ENCODE measurements at places on chromosomes 11 and 22. TPM values are rescaled to one million over a fixed set of nuclear protein-coding genes. Genes with fewer than 3 reads are reported as not detected.
A peak's percentile ranks its signal among the peaks of the same experiment; 100 is the strongest.

DNA sequence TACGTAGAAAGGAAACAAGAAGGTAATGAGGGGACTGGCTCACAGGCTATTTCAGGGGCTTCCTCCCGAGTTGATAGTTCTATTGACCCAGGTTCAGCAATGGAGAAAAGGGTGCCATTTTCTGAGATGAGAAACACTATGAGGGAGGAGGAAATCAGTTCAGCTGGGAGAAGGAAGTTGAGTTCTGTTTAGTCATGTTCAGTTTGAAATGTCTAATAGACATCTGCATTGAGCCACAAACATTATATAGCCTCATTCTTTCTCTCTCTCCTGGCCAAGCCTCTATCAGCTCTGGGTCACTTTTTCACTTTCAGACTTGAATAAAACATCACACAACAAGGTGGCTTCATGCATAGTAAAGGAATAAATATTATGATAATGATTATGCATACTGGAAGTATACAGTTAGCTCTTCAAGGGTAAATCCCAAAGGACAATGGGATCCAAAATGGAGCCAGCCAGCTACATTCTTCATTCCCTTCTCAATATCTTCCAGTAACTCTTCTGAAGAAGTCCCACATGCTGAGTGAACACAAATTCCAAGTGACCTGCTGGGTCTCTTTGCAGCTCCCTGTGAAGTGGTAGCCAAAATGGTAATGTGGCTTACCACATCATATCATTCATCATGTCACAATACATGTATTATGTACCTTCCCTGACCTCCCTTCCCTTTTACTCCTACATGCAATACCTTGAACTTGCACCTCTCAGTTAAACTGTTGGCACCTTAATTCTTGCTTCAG is 80.9 kb upstream of the CD44 start:
- no peaks in the 10 kb centered on the region for H3K4me1 ChIP-seq
- no peaks in the 10 kb centered on the region for H3K36me3 ChIP-seq
- DNase-seq: no peak
- no peaks in the 10 kb centered on the region for H3K27me3 ChIP-seq

- no peak overlapping the region for H3K4me3 ChIP-seq
- H3K4me1 ChIP-seq: peaks cover 6% of the 10 kb centered on the region
- H3K36me3 ChIP-seq: no peaks in the 10 kb centered on the region
- H3K27ac ChIP-seq: no peak overlapping the region
- peaks cover 27% of the 10 kb centered on the region for H3K27me3 ChIP-seq
These were observed 1.2 kb downstream of the GAL3ST3 start for GRCh38 chr11:66047541-66048365.

GRCh38 chr11:107385361-107385981 is 72.2 kb downstream of the CWF19L2 start:
- H3K36me3 ChIP-seq: no peaks in the 10 kb centered on the region
- no peak overlapping the region for H3K27ac ChIP-seq
- H3K4me1 ChIP-seq: no peaks in the 10 kb centered on the region
- peak; percentile 29 for DNase-seq

- no peak overlapping the region for H3K27ac ChIP-seq
- peaks cover 28% of the 10 kb centered on the region for H3K27me3 ChIP-seq
- H3K36me3 ChIP-seq: no peaks in the 10 kb centered on the region
These were observed 53.4 kb upstream of the WNT7B start for GRCh38 chr22:46030231-46030880.

DNA sequence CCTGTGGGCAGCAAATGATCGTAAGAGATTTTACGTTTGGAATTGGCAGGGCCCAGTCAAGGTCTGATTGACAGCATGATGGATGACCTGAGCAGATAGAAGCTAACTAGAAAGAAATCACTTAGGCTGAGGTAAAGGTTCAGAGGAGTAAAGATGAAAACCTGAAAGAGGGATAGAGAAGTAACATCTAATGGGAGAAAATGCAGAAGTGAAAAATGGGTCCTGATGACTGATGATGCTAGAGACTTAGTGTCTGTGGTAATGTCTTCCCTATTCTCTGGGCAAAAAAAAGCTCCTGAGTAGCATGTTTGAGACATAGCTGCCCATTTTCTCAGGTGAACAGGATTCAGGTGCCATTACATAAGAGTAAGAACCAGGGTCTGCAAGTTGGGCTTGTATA is 628.8 kb upstream of the ANO5 start:
- no peak overlapping the region for H3K27ac ChIP-seq
- H3K4me3 ChIP-seq: no peak overlapping the region
- DNase-seq: no peak
- H3K27me3 ChIP-seq: no peaks in the 10 kb centered on the region

GRCh38 chr22:37337204-37337943 is 55.1 kb downstream of the CYTH4 start:
- H3K27me3 ChIP-seq: peaks cover 26% of the 10 kb centered on the region
- no peak overlapping the region for H3K4me3 ChIP-seq
- H3K36me3 ChIP-seq: no peaks in the 10 kb centered on the region
- H3K4me1 ChIP-seq: peaks cover 18% of the 10 kb centered on the region
- DNase-seq: peak; percentile 55

GRCh38 chr11:41779401-41779960 is 320.0 kb upstream of the LRRC4C start:
- H3K36me3 ChIP-seq: no peaks in the 10 kb centered on the region
- H3K4me1 ChIP-seq: no peaks in the 10 kb centered on the region

FOLR1 gene
- 0.29 TPM for polyA plus RNA-seq

OR5B21 gene
- polyA plus RNA-seq: not detected

USH1C gene
- polyA plus RNA-seq: not detected

GGTLC2 gene
- polyA plus RNA-seq: 0.09 TPM

GUCY1A2 gene
- 0.03 TPM for polyA plus RNA-seq

NUDT22 gene
- polyA plus RNA-seq: 44.6 TPM

PLAAT2 gene
- not detected for polyA plus RNA-seq

PKDREJ gene
- not detected for polyA plus RNA-seq

GRCh38 chr11:126703662-126704061 is 296.9 kb downstream of the KIRREL3 start:
- H3K27me3 ChIP-seq: no peaks in the 10 kb centered on the region
- H3K27ac ChIP-seq: no peak overlapping the region
- DNase-seq: no peak

CLDN5 gene
- polyA plus RNA-seq: 0.21 TPM

DNA sequence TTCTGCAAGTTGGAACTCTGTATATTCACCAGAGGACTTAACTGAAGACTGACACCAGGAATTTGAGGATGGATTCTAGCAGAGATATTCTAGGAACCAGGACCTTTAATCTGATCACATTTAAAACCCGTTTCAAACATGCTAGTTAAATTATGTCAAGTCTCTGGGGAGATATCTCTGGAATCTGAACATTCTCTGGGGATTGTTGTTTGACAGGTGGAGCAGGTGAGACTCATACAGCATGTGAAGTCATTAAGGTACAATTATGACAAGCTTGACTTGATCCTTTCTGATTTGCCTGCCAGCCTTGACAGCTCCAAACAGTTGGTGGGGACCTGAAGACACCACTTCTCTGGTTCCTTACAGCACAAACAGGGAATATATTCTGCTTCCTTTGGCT is 100.3 kb downstream of the FAT3 start:
- no peaks in the 10 kb centered on the region for H3K4me1 ChIP-seq
- no peak overlapping the region for H3K4me3 ChIP-seq
- H3K27ac ChIP-seq: no peak overlapping the region
- H3K27me3 ChIP-seq: no peaks in the 10 kb centered on the region

GRCh38 chr11:3849297-3849874 is 6.1 kb upstream of the STIM1 start:
- no peak overlapping the region for H3K27ac ChIP-seq
- peaks cover 2% of the 10 kb centered on the region for H3K4me1 ChIP-seq
- H3K27me3 ChIP-seq: no peaks in the 10 kb centered on the region
- no peak overlapping the region for H3K4me3 ChIP-seq

DNA sequence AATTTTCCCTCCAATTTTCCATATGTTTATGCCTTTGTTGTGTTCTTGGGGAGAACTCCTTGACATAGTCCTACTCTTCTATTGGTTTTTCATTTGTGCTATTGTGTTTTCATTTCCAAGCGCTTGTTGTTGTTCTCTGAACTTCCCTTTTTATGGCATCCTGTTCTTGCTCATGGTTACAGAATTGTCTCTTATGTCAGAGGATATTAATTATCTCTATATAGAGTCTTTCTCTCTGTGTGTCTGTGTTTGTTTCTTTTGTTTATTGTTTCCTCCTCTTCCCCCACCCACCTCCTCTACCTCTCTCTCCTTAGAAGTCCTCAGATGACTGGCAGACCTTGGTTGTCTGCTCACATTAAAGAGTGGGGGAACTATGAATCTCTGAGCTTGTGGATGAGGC is 69.9 kb downstream of the HORMAD2 start:
- H3K36me3 ChIP-seq: no peaks in the 10 kb centered on the region
- H3K27me3 ChIP-seq: no peaks in the 10 kb centered on the region
- H3K27ac ChIP-seq: no peak overlapping the region
- H3K4me3 ChIP-seq: no peak overlapping the region

GRCh38 chr22:37449331-37450001 is 22.2 kb upstream of the ELFN2 start:
- H3K4me3 ChIP-seq: no peak overlapping the region
- H3K27me3 ChIP-seq: no peaks in the 10 kb centered on the region
- H3K4me1 ChIP-seq: 0 out of 2 replicates have a peak, but pooled peaks cover 3% of the 10 kb centered on the region
- DNase-seq: no peak
- H3K36me3 ChIP-seq: no peaks in the 10 kb centered on the region
- H3K27ac ChIP-seq: no peak overlapping the region

DNA sequence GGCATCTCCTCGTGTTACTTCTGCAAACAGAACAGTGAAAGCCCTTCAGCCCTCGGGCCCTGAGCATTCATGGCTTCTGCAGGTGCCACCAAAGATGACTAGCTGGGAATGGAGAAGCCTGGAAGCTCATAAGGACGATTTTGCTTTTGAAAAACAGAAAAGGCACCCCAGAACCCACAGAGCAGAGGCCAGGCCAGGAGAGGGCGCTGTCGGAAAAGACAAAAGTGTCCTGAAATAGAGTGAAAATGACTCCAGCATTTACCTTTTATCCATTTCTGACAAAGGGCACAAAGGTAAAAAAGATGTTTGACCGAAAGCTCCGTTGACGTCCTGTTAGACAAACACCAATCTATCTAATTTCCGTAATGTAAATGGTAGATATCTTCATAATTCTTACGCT is 37.6 kb downstream of the ZNF195 start:
- H3K27ac ChIP-seq: no peak overlapping the region
- DNase-seq: no peak
- no peaks in the 10 kb centered on the region for H3K36me3 ChIP-seq
- H3K4me3 ChIP-seq: no peak overlapping the region
- peaks cover 5% of the 10 kb centered on the region for H3K4me1 ChIP-seq

GRCh38 chr11:57180081-57180561 is 1.6 kb upstream of the LRRC55 start:
- no peak for DNase-seq
- H3K4me3 ChIP-seq: no peak overlapping the region
- H3K27ac ChIP-seq: no peak overlapping the region

LINC01488 gene
- polyA plus RNA-seq: not detected

GRCh38 chr11:1745701-1746320 is 4.6 kb downstream of the IFITM10 start:
- peaks cover 8% of the 10 kb centered on the region for H3K4me1 ChIP-seq
- no peaks in the 10 kb centered on the region for H3K36me3 ChIP-seq
- H3K4me3 ChIP-seq: no peak overlapping the region
- no peak overlapping the region for H3K27ac ChIP-seq
- peaks cover 24% of the 10 kb centered on the region for H3K27me3 ChIP-seq

GRCh38 chr11:80529726-80530125 is 1088.9 kb upstream of the TENM4 start:
- H3K27ac ChIP-seq: no peak overlapping the region
- no peaks in the 10 kb centered on the region for H3K4me1 ChIP-seq

TMEM86A gene
- 0.31 TPM for polyA plus RNA-seq

DNA sequence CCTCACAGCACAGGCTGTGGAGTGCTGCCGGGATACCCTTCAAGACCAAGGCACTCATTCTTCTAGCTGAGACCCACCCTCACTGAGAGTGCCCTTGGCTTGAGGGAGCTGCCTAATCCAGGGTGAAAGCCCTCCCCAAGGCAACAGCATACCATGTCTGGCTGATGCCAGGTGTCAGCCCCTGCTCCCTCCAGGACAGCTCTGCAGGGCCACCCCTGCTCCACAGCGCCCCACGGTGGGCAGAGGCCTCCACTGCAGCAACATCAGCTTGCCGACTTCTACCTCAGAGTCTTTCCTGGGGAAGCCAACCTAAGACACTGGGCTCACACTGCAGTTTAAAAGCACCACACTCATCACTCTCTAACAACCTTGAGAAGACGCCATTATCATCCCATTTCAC is 29.0 kb downstream of the TTLL1 start:
- no peak for DNase-seq
- H3K4me3 ChIP-seq: no peak overlapping the region
- no peaks in the 10 kb centered on the region for H3K27me3 ChIP-seq
- peaks cover 18% of the 10 kb centered on the region for H3K36me3 ChIP-seq
- H3K27ac ChIP-seq: no peak overlapping the region
- no peaks in the 10 kb centered on the region for H3K4me1 ChIP-seq

- peaks cover 3% of the 10 kb centered on the region for H3K4me1 ChIP-seq
- DNase-seq: peak; percentile 6
- no peaks in the 10 kb centered on the region for H3K27me3 ChIP-seq
- no peak overlapping the region for H3K27ac ChIP-seq
- H3K36me3 ChIP-seq: peaks cover 2% of the 10 kb centered on the region
These were observed 24.3 kb upstream of the HIKESHI start for GRCh38 chr11:86277741-86278140.

GRCh38 chr11:102330231-102330630 is 12.9 kb downstream of the BIRC3 start:
- H3K27ac ChIP-seq: no peak overlapping the region
- H3K4me1 ChIP-seq: peaks cover 4% of the 10 kb centered on the region
- no peak overlapping the region for H3K4me3 ChIP-seq
- peak; percentile 28 for DNase-seq
- H3K27me3 ChIP-seq: no peaks in the 10 kb centered on the region

PGR gene
- polyA plus RNA-seq: not detected

OR8D4 gene
- not detected for polyA plus RNA-seq

All from IMR-90 (cell line).